ENCODE measurements at places on chromosomes 13 and 19.

DNA sequence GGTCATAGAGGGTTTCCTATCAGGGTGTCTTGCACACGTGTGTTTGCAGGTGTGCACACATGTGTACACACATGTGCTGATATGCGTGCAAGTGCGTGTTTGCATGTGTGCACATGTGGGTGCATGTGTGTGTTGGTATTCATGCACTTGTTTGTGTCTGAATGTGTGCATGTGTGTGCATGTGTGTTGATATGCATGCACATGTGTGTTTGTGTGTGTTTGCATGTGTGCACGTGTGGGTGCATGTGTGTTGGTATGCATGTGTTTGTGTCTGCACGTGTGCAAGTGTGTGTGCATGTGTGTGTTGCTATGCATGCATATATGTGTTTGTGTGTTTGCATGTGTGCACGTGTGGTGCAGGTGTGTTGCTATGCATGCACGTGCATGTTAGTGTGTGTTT lies 150.5 kb downstream of the SOX1 start:
- no peak for DNase-seq

- peak; percentile 87 for DNase-seq
Observed at GRCh38 chr19:18233224-18233825, 7.1 kb upstream of the PDE4C start.

- DNase-seq, result no peak
Observed at GRCh38 chr13:34672631-34673030, 269.4 kb upstream of the NBEA start.

DNA sequence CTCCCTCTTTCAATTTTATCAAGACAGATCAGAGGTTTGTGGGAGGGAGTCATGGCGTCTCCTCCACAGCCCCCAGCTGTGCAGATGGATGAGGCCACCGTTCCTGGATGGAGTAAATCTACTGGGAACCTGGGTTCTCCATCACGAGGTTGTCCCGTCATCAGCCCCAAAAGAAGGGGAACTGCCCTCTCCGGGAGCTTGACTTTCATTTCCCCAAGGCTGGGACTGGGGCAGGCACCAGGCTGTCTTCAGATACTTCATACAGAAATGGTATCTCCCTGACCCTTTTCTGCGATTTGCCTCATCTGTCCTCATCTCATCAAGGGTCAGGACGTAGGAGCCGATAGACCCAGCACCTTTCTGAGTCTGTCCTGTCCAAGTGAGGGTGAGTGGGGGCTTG lies 9.8 kb downstream of the LILRB2 start:
- DNase-seq, result no peak

- DNase-seq, result no peak
Observed at GRCh38 chr13:57270493-57270892, 103.5 kb downstream of the PRR20E start.

GRCh38 chr13:111503905-111504695 lies 183.7 kb downstream of the TEX29 start:
- DNase-seq, result no peak

DNA sequence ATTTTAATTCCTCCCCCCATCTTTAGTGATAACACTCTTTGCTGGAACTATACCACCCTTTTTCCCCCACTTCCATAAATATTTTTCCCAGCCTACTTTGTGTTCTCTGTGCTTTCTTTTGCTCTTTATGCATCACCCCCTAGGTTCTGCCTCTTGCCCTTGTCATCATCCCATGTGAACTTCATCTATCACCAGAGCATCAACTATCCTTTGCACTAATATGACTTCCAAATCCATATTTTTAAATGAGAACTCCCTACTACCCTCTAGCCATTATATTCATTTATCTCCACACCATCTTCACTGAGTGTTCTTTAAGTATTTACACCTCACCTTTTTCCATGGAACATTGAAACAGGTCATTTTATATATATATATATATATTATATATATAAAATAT lies 452.7 kb downstream of the FOXO1 start:
- DNase-seq, result no peak

DNA sequence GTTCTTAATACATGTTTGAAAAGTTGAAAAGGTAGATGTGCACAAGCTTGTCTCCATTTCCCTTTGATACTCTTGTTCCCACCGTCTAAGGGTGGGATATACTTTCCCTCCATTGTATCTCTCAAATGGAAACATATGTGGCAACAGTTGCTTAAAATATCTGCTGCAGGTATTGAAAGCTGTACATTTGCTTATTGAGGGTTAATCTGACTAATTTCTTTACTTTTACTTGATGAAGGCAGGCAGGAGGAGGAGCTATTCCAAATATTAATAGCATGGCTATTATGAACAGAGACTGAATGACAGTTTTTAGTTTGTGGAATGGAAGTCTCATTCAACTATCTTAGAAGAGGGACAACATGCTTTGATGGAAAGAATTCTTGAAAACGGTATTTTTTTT lies 103.8 kb downstream of the SLC10A2 start:
- no peak for DNase-seq

DNA sequence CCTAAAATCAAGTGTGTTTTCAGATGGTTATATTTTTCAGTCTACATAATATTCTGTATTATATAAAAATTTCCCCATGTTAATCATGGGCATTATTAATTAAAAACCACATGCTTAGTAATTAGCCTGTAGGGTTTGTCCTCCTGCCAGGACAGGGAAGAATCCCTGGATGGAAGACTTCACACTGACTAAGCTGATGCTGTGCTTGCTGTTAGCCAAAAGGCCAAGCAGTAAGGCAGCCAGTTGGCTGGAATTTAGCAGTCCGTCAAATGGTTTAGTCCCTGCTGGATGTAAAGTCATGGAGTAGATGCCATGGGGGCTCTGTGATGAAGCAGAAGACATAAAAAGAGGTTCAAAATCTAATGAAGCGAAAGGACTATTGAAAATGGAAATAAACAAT lies 168.0 kb upstream of the OBI1 start:
- DNase-seq, result no peak

DNA sequence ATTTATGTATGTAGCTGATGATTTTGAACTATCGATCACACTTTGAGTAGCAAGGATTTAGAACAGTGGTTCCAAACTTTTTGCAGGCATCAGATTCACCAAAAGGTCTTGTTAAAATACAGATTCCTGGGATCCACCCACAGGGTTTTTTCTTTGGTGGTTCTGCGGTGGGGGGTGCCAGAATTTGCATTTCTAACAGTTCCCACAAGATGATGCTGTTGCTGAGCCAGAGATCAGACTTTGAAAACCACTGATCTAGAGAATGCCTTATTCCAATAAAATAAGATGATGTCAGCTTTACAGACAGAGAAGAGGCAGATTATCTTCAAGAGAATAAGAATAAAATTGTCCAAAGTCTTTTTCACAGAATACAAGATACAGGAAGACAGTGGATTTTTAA lies 80.9 kb upstream of the SHISA2 start:
- no peak for DNase-seq

- DNase-seq, result no peak
Observed at GRCh38 chr19:6099033-6099432, 11.3 kb downstream of the RFX2 start.

GRCh38 chr13:105502193-105502592 lies 1033.3 kb downstream of the EFNB2 start:
- DNase-seq, result no peak

- no peak for DNase-seq
Observed at GRCh38 chr13:74485757-74486156, 351.6 kb upstream of the KLF12 start.

GRCh38 chr13:38880397-38880796 lies 110.2 kb downstream of the STOML3 start:
- no peak for DNase-seq

DNA sequence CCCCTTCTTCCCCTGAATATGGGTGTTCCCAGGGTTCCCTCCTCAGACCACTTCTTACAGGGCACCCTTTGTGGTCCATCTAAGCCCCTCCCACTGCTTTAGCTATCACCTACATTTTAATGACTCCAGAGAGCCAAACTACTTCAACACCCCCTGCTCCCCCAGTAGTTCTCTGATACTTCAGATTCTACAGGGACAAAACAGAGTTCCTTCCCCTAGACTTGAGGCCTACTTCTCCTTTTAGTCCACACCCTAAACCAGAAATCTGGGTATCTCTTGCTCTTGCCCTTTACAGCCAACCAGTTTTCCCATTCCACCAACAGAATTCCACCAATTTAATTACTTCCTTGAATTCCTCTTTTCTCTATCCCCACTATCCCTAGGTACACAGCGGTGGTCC lies 107.2 kb downstream of the KCNRG start:
- DNase-seq, result no peak

GRCh38 chr13:22278336-22278929 lies 607.6 kb downstream of the FGF9 start:
- no peak for DNase-seq

GRCh38 chr19:15759962-15760565 lies 22.3 kb downstream of the OR10H3 start:
- no peak for DNase-seq

DNA sequence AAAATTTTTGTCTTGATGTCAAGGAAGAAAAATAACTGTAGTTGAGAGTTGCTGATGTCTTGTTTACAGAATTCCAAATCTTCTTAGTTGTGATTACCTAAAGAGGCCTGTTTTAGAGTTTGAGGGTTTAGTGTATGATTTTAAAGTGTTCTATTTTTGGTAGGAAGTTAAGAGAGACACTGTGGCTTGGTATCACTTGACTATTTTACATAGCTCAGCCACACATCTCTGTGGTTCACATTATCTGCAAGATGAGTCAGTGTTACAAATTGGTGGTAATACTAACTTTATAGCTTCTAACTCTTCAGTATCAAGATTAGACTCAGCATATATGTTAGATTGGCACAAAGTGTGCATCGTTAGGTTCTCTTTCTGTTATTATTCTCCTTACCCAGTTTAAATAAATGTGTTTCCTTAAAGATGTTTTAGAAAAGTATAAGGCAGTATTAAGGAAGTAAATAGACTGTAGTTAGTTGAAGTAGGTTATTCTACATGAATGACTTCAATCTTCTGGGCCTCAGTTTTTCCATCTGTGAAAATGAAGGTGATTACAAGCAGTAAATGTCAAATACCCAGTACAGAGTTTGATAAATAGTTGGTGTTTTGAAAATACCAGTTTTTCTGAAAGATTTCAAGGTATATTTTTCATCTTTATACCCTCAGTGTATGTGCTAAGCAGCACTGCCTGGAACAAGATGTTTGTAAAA lies 33.4 kb downstream of the COG6 start:
- DNase-seq, result no peak

DNA sequence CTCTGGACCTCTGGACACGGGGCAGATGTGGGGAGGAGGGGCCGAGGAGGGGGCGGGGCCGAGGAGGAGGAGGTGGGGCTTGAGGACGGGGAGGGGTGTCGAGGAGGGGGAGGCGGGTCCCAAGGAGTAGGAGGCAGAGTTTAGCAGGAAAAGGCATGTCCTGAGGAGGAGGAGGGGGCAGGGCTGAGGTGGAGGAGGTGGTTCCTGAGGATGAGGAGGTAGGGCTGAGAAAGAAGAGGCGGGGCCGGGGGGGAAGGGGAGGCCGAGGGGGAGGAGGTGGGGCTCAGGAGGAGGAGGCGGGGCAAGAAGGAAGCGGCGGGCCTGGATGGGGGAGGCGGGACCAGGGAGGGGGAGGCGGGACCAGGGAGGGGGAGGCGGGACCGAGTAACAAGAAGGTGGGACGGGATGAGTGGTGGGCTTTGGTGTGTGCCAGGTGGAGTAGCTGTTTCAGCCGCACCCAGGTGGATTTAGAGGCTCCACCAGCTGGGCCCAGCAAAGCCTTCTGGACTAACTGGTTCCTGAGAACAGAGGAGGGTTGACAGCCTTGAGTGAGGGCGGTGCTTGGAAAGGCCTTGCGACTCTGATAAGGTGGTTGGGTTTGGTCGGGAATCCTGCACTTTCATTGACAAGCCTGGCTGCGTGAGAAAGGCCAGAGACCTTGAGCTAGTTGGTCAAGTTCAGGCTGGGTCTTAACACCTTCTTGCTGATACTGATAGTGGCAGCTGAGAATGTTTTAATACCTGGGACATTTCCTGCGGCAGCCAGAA lies 7.7 kb downstream of the TECR start:
- peak; percentile 74 for DNase-seq

GRCh38 chr13:87120476-87120875 lies 550.7 kb upstream of the SLITRK5 start:
- no peak for DNase-seq
